NCI-H1092 (cell line): ENCODE measurements at places on chromosomes 12 and 14.

DNA sequence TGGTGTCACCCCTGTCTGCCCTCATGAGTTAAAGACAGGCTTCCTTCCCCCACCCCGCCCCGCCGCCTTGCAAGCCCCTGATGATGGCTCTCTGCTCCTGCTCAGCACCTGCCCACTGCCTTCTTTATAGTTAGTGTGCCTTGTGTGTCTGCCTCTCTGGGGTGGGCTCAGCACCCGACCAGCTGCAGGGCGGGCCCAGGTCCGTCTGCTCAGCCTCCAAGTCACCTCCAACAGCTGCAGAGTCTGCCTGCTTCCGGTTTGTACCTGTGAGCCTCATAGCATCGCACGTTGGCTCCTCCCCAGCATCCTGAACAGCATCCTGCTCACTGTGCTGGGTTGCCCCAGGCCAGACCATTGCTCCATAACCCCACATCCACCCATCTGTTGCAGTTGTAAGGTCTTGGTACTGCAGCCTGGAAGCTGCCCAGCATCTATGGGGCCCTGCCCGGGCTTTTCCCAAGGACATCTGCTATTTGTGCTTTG, 3.5 kb downstream of the TGFB3 start:
- DNase-seq = no peak

DNA sequence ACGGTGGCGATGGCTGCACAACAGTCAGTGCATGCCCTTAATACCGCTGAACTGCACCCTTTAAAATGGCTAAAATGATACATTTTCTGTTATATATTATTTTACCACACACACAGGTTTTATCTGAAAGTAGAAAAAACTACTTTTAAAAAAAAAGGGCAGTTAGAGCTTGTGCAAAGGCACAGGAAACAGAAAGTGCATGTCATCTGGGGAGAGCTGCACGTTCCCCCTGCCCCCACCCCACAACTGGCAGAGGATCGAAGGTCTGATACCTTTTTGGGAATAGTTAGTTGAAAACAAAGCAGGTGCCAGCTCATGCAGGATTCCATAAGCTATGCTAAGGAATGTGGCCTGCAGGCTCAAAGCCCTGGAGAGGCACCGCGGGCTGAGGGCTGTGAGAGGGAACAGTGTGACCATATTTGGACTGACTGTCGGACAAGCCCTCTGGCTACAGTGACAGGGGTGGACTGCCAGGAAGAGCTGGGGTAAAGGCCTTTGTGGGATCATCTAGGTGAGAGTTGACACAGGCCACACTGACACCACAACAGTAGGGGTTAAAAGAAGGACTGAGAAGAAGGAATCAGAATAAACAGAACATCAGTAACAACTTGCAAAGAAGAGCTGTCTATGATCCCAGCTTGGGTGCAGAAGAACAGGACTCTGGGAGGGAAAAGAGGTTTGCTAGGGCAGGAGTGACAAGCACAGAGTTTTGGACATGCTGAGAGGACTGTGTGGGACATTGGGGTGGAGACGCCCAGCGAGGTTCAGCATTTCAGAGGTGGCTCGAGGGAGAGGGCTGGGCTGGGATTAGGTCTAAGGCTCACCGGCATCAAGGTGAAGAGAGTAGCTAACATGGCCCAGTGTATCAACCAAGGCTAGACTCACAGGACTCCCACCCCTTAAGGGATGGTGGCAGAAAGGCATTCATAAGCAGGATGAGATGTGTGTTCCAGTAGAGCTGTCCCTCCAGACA, 54.6 kb downstream of the ACTN1 start:
- DNase-seq = no peak

DNA sequence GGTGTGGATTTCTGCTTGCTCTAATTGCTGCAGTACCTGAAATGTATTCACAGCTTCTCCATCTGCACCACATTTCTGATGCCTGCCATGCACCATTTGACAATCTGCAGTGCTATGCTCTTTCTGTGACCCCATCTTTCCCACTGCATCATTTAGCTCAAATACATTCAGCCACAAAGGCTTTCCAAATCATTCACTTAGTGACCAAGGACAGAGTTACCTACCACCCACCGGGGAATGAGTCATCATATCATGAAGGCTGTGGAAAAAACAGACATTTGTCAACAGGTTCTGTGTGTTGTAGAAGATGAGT, 465.5 kb upstream of the ATP2B1 start:
- no peak for DNase-seq

- no peak for DNase-seq
Observed at GRCh38 chr12:54126029-54126695, 62.6 kb downstream of the SMUG1 start.

GRCh38 chr12:76268267-76268666, 79.9 kb downstream of the BBS10 start:
- no peak for DNase-seq
